ENCODE measurements at places on chromosomes 11 and 22.

DNA sequence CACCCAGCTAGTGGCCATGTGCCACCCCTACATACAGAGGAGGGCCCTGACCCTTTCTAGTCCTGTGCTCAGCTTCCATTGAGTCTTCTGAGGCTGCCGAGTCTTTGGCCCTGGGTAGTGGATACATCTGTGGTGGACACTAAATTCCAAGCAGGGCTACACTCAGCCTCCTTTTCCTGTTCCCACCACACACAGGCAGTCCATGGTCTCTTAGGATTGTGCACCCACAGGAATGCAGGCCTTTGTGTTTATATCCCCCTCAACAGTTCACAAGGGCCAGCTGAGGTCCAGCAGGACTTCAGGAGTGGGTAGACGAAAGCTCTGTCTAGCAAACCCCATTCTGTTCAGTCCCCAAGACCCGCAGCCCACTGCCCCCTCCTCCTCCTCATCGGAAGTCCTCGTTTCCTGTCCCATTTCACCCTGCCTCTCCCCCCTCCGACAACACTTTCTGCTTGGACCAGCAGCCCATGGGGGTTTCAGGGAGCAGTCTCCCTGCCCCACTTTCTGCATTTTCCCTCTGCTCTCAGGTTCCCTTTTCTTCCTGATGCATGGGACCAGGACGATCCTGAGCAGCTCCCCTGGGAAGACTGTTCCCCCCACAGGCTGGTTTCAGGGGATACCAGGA is 91.8 kb downstream of the SWAP70 start:
- DNase-seq = no peak

- no peak for DNase-seq
Measured at GRCh38 chr22:49728570-49729271, 99.0 kb downstream of the BRD1 start.

DNA sequence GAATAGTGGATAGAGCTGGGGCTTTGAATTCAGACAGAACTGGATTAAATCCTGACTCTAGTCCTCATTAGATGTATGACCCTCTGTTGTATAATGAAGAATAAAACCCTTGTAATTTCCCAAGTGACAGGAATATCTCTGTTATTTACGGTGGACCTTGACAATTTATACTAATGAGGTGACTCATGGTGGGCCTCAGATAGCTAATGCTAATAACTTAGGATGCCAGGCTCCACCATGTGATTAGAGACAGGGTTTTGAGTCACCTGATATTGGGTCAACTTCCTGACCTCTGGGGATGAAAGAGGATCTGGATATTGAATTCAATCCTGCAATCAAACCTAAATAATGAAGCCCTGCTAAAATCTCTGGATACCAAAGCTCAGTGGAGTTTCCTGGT is 33.6 kb downstream of the OSBP start:
- peak; percentile 81 for DNase-seq

DNA sequence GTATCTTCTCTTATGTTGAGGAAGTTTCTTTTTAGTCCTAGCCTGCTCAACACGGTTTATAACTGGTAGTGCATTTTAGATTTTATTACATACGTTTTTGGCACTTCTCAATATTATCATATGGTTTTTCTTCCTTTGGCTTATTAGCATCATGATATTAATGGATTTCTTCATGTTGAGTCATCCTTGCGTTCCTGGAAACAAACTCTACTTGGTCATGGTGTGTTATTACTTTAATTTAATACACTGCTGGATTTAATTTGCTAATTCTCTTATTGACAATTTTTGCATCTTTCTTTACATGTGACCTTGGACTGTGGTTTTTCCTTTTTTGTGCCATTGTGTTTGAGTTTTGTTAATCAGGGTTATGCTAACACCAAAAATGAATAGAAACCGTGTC is 20.5 kb downstream of the IGF2 start:
- DNase-seq = no peak

- no peak for DNase-seq
Measured at GRCh38 chr11:97742717-97743116, 1278.0 kb upstream of the CNTN5 start.

All from retinal pigment epithelial cell (primary cell).